AG10803 (cell line): ENCODE measurements at places on chromosomes 1 and 21.
A peak's percentile ranks its signal among the peaks of the same experiment; 100 is the strongest.

GRCh38 chr1:24909388-24909898 is 20.6 kb downstream of the RUNX3 start:
- DNase-seq = peak; percentile 49

DNA sequence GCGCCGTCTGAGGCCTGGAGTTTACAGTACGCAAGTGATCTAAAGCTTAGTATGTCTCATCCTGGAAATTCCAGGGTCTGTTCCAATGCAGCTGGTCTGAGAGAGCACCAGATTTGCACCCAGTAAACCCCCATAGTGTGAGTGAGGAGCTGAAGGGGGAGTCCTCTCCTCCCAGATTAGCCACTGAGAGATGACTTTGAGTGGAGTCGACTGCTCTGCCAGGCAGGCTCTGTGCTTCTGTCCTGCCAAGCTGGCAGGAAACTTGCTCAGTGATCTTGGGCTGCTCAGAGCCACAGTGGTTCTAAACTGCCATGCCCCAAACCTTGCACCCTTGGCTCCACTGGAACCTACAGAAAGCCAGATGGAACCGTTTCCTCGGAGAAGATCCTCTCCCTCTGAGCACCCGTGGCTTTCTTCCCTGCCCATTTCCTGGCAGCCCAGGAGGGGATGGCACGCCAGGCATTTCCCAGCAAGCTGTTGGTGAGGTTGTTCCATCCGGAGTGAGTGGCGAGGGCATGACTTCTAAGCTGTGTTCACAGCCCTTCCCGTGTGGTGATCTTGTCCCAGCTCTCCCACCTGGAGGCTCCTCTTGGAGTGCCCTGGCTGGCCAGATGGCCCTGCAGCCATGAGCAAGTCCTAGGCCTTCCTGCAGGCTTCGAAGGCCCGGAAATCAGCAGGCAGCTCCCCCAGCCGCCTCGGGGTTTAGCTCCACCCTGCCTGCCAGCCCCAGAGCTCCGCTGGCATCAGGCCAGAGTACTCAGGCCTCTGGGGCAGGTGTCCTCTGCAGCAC is 125.9 kb upstream of the VAMP3 start:
- DNase-seq = no peak

DNA sequence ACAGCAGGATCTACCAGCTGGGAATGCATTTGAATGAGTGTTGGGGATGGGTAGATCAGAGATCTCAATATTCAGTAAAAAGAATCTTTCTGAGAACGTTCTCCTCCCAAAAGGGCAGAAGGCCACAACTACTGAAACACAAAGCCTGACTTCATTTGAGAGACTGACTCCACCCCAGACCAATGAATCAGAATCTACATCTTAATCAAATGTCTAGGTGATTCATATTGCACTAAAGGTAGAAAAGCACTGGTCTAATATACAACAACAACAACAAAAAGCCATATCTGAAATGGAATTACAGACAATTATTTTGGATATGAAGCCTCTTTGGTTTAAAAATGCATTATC is 123.9 kb downstream of the SMYD3 start:
- no peak for DNase-seq

- no peak for DNase-seq
Measured at GRCh38 chr21:33355996-33356395, 31.2 kb downstream of the IFNAR1 start.

DNA sequence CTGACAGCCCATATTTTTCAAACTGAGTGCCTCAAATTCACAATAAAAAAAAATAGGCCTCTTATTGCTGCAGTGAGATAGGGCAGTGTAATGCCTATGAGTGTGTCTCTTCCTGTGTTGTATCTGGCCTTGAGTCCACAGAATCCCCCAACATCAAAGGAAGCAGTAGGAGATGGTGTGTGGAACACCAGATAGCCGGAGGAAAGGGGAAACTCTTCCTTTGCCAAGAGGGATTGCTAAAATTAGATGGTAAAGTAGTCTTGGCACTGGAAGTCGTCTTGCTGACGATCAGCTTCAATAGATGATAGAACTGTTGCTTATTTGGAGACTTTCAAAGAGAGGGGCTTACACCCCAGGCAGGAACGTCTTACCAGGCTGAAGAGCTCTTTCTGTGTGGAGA is 51.8 kb downstream of the RUNX1 start:
- DNase-seq = no peak

- peak; percentile 8 for DNase-seq
Measured at GRCh38 chr21:27759091-27759659, 792.3 kb upstream of the ADAMTS5 start.

DNA sequence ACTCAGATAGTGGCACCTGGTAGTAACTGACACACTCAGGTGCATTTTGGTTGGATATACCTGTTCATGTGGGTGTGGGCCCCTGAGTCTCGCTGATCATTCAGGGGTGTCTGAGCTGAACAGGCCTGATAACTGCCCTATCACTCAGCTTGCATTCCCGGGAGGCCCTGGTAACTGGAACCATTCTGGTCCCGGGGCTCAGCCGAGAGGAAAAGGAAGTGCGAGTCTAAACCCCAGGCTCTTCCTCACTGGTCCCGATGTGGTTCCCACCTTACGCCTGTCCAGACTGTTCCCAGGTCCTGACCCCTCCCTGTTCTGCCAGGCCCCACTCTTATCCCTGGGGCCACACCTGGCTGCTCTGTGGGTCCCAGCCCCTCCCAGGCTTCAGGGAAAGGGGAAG is 11.7 kb upstream of the CDK18 start:
- no peak for DNase-seq

- DNase-seq = peak; percentile 15
Measured at GRCh38 chr1:187685333-187685732, 856.6 kb downstream of the PLA2G4A start.

DNA sequence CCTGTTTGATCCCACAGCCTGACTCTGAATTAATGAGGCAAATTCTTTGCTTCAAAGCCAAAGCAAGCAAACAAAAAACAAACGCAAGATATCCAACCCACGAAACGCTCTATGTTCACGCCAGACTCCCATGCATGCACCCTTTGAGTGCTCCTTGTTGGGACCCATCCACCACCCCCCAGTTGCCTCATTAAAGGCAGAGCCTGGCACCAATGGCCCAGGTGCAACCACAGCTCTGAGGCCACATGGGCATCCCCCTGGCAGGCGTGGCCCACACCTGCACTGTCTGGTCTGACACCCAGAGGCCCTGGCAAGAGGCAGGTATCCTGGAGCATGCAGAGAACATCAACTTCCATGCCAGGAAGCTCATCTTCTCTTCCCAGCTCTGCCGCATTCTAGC is 1.1 kb upstream of the PADI4 start:
- DNase-seq = no peak

DNA sequence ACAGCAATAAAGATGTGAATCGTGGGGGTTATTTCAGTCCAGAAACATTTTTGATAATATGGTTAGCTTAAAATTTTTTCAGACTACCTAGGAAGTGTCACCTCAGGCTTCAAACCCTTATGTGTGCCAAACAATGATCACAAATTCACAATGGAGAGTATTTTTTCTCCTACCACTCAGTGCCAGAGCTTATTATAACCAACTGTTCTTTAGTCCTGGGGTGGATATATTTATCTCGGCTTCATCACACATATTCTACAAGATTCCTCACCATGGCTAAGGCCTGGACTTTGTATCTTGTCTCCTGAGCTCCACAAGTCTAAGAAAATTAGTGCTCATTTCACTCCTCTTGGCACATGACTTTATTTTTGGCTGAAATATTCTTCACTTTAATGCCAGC is 629.1 kb downstream of the RWDD3 start:
- no peak for DNase-seq

- peak; percentile 54 for DNase-seq
Measured at GRCh38 chr1:74502432-74502831, 10.0 kb downstream of the LRRC53 start.

DNA sequence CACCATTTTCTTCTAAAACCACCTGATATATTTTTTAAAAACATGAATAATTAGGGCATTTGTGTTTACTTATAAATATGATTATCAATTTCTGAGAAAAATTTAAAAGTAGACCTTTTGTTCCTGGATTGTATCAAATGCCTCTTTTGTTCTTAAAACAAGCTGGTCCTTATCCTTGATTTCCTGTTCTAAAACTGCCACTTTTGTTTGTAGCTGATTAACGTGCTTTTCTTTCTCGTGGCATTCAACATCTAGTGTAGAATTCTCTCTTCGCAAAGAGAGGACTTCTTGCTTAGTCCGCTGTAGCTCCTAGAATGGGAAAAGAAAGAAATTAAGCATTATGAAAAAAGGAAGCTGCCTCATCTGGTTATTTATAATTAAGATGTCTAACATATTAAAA is 25.0 kb downstream of the SASS6 start:
- DNase-seq = no peak

- DNase-seq = no peak
Measured at GRCh38 chr1:166083887-166084286, 82.9 kb downstream of the FAM78B start.

GRCh38 chr1:160662910-160663309 is 16.1 kb upstream of the SLAMF1 start:
- no peak for DNase-seq

GRCh38 chr1:173430677-173431303 is 46.3 kb upstream of the PRDX6 start:
- no peak for DNase-seq

DNA sequence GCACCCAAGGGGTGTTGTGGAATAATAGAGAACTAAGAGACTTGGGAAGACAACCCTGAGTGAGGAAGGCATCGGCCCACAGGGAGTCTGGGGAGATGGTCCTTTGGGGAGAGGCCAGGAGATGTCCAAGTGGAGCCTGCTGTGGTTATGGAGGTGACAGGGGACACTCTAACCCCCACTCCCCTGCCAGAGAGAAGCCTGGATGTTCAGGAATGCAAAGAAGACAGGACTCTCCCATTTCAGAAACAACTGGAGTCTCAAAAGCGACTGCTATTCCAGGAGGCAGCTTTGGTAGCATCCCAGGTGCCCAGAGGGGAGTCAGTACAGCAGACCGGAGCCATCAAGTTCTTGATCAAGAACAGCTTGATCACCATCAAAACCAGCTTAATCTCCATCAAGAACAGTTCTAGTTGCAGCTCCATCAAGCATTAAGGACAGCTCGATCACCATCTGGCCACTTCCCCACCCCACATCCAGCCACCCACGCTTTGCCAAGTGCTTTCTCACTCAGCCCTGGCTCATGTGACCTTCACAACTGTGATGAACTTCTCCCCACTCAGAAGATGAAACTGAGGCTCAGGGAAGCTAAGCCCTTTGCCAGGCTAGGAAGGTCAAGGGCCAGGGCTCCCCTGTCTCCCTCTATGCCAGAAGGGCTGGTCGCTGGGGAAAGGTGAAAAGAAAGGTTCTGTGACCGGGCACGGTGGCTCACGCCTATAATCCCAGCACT is 743 bp downstream of the CD52 start:
- peak; percentile 16 for DNase-seq

- no peak for DNase-seq
Measured at GRCh38 chr1:26070963-26071342, 3.5 kb upstream of the TRIM63 start.

DNA sequence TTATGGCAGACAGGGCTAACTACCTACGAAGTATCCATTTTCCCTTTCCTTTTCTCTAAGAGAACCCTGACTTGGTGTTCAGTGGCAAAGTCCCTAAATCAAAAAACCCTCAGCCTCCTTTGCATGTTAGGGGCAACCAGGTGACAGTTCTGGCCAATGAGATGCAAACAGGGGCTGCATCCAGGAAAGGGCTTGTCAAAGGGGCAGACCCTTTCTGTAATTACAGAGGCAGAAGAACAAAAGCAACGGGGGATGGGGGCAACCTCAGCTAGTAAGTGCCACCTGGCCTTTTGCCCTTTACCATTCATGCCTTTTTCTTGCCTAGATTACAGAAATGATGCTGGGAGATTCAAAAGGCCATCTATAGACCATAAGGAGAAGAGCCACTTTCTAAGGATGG is 34.4 kb downstream of the GLUL start:
- DNase-seq = no peak

DNA sequence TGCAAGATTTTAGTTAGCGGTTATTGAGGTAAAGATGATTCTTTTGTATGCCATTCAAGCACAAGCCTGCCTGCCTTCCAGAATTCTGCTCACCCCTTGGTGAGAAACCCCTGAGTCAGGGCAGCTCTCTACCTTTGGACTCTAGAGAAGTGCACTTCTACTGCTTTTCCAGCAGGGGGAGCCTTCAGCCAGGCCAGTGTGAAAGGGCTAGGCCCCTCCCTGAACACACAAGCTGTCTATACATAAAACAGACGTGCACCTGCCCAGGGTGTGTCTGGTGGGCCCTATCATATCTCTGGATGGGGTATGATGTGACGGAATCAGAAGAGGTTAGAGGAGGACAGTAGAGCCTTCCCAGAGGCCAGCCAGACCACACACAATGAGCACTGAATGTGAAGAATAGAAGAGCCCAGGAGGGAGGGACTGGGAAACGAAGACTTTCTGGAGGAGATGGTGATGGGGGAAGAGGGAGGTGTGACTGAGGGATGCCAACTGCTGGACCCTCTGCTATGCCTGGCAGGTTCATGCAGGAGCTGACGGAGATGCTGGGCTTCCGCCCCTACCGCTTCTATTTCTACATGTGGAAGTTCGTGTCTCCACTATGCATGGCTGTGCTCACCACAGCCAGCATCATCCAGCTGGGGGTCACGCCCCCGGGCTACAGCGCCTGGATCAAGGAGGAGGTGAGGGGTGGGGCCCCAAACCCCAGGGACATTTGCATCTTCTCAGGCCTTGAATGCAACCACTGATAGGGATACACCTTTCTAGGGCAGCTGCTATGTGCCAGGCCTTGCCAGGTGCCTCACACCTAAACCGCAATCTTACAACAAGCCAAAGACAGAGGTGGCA is 13.0 kb upstream of the KCNC4 start:
- peak; percentile 33 for DNase-seq

- DNase-seq = no peak
Measured at GRCh38 chr1:41765152-41765551, 153.6 kb downstream of the HIVEP3 start.

- DNase-seq = no peak
Measured at GRCh38 chr1:228941666-228942065, 206.4 kb downstream of the RHOU start.

DNA sequence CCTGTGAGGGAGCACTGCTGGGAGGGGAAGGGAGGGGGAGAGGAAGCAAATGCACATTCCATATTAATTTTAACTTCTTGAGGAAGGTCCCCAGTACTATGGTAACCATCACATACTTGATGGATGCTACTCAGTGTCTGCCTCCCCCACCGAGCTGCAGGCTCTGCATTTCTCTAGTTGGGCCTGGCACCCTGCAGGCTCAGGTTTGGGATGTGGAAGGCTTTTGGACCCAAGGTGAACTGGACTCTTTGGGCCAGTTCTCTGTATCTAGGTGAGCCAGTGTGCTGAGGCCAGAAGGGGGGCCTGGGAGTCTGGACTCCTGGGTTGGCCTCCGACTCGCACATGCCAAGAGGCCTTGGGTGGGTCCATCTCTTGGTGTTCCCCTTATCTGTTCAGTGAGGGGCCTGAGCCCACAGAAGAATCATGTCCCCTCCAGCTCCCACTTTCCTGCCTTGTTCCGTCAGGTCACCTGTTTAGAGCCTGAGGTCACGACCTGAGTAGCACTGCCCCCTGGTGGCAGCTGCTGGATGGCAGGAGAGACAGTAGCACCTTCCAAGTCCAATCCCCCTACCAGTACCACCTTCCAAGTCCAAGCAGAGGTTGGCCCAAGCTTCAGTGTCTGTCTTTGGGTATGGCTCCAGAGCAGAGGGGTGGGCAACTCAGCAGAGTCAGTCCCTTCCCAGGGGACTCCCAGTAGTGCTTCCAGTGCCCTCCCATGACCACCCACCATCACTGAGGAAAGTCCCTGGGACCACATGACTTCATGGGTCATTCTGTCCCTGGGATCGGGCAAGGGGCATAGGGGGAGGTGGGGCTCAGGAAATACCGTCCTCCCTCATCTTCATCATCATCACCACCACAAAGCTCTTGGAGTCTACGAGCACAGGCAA is 241.8 kb downstream of the TRABD2B start:
- no peak for DNase-seq
